Activated CD8-positive, alpha-beta T cell treated with anti-CD3 and anti-CD28 coated beads, Interleukin-2, amount 10 ng/mL, durations not matched to agents 7 days and 5 days (primary cell): ENCODE measurements at places on chromosomes 1 and 21. TPM values are rescaled to one million over a fixed set of nuclear protein-coding genes. Genes with fewer than 3 reads are reported as not detected.

DNA sequence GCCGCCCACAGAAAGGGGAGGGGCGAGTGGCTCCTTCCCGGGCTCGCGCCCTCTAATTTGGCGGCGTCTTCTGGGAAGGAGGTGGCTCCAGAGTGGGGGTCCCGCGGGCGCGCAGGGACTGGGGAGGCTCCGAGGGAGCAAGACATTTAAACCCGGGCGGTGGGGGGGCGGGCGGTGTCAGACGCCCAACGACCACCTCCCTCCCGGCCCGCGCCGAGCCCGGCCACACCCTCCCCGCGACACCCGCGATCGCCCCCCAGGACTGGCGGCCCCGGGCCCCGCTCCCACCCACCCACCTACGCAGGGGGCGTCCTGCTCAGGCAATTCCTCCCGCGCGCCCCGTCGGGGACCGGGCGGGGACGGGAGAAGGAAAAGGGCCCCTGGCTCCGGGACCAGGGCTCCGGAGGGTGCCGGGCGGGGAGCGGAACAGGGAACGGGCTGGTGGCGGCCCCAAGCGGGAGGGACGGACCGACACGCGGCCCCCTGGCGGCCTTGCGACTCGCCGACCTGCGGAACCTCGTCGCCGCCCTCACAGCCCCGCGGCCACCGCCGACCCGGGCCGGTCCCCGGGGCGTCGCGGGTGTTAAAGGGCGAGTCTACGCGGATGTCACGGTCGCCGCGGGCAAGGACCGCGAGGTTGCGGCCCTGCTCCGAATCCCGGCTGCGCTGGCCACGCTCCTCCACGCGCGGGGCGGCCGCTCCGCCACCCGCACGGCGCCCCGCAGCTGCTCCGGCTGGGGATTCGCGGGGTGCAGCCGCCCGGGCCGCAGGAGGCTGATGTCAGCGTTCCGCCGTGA is 94.0 kb upstream of the FMN2 start:
- H3K36me3 ChIP-seq = no peaks in the 10 kb centered on the region
- no peak overlapping the region for H3K4me3 ChIP-seq
- H3K27me3 ChIP-seq = peaks cover 24% of the 10 kb centered on the region

GRCh38 chr1:44929531-44929930 is 56.9 kb downstream of the EIF2B3 start:
- no peaks in the 10 kb centered on the region for H3K27me3 ChIP-seq
- H3K4me1 ChIP-seq = peaks cover 2% of the 10 kb centered on the region
- peaks cover 19% of the 10 kb centered on the region for H3K36me3 ChIP-seq
- DNase-seq = no peak

GRCh38 chr1:186785503-186785902 is 43.2 kb upstream of the PLA2G4A start:
- no peak overlapping the region for H3K4me3 ChIP-seq
- no peaks in the 10 kb centered on the region for H3K27me3 ChIP-seq
- no peaks in the 10 kb centered on the region for H3K4me1 ChIP-seq
- no peak for DNase-seq
- no peaks in the 10 kb centered on the region for H3K36me3 ChIP-seq

The TMOD4 gene
- 2.2 TPM for total RNA-seq
